Activated naive CD4-positive, alpha-beta T cell treated with anti-CD3 and anti-CD28 coated beads, Interleukin-2, amount 50 U/mL, for 72 hours (primary cell): ENCODE measurements at places on chromosomes 13 and 19. TPM values are rescaled to one million over a fixed set of nuclear protein-coding genes. Genes with fewer than 3 reads are reported as not detected.

DNA sequence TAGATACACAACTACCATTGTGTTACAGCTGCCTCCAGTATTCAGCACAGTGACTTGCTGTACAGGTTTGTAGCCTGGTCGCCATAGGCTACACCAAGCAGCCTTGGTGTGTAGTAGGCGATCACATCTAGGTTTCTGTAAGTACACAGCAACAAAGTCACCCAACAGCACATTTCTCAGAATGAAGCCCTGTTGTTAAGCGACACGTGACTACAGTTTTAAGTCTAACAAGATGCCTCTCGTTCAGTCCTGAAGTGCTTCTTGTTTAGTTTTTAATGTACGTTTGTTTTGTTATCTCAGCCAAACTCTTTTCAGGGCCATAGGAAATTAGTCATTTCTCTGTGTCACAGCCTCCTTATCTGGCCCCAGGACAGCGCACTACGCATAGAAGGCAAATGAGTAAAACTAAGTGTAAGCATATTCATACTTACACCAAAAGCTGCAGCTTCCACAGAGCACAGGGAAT is 50.0 kb upstream of the GPR183 start:
- DNase-seq = peak; percentile 62

DNA sequence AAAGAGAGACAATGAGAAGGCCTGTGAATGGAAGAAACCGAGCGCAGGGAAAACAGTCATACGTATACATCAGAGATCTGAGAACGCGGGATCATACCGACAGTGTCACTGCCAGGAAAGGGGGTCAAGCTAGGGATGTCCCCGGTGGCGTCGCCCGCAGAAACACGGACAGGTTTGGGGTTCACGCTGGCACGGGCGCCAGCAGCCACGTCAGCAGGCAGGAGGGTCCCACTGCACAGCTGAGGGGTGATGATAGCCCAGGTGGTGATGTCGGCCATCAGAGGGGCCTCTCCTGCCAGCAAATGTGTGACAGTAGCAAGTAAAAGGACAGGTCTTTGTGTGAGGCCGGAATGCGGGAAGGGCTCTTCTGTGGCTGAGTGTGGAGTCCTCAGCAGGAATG is 3.4 kb upstream of the ZNF229 start:
- DNase-seq = no peak

DNA sequence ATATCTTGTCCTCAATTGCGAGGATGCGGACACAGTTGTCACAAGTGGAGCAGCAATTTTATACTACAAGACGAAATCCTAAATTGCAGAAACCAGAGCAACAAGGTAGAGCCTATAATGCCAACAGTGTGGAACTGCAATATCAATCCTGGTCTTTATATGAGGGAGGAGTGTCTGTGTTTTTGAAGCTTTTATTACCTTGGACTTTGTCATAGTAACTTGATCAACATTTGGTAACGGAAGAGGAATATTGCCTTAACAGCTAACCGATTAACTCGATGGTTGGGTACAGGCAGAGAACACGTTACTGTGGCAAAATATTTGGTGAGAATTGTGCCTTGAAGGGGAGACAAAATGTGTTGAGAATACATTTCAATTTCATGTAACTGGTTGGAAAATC is 661.5 kb downstream of the FGF9 start:
- DNase-seq = no peak

DNA sequence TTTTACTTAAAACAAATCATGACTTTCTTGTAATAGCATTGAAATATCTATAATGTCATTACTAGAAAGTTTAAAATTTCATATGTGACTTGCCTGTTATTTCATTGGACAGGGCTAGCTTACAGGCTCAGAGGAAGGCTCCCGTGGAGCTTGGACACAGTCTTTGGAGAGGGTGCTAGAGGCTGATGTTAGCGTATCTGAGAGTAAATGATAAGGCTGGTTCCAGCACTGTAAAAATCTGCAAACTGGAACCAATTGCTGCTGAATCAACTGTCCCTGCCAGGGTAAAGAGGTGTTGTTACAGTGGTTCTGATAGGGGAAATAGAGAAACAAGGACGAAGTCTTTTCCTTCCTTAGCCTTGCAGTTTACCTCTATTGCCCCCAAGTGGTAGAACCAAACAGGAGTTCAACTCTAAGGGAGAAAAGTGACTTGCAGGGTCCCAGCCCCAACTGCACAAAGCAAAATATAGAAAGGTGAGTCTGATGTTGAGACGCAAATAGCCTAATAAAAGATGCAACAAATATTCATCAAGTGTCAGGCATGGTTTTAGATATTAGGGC is 901.7 kb downstream of the DIAPH3 start:
- no peak for DNase-seq

- DNase-seq = no peak
These were observed 18.9 kb downstream of the SPATA13 start for GRCh38 chr13:24179486-24179850.

GRCh38 chr19:51097796-51098195 is 10.4 kb downstream of the CTU1 start:
- DNase-seq = no peak

- DNase-seq = no peak
These were observed 276.9 kb upstream of the SGCG start for GRCh38 chr13:22903925-22904324.

GRCh38 chr13:30341815-30342570 is 34.6 kb upstream of the KATNAL1 start:
- DNase-seq = no peak

DNA sequence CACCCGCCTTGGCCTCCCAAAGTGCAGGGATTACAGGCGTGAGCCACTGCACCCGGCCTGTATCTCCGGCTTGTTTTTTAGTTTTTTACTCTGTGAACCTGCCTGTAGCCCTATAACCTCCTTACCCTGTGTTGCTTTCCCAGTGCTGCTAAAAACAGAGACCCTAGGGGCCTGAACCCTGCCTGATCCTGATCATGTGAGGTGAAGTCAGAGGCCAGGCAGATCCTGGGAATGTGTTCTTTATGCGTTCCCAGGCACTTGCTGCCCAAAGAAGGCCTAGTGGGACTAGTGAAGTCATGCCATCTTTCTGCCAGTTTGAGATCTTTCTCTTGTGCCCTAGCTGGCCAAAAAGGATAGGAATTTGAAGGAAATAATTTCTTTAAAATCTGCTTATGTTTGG is 4.6 kb downstream of the UBA2 start:
- DNase-seq = no peak

DNA sequence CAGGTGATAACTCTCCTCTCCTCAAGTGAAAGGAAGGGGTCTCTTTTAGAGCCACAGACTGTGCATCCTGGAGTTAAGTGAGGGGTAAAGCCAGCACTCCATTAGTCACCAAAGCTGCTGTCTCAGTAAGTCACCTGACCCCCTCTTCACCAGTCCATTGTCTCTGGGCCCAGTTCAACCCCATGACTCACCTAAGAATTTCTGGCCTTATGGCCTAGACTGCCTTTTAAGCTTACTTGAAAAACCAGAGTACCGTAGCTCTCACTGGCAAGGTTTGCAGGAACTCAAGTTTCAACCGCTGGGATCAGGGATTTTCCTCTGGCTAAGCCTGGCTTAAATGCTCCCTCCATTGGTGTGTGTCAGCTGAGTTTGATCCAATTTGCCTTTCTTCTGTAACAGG is 23.4 kb upstream of the EID2 start:
- no peak for DNase-seq

GRCh38 chr19:2733930-2734588 is 5.8 kb downstream of the SLC39A3 start:
- DNase-seq = no peak

DNA sequence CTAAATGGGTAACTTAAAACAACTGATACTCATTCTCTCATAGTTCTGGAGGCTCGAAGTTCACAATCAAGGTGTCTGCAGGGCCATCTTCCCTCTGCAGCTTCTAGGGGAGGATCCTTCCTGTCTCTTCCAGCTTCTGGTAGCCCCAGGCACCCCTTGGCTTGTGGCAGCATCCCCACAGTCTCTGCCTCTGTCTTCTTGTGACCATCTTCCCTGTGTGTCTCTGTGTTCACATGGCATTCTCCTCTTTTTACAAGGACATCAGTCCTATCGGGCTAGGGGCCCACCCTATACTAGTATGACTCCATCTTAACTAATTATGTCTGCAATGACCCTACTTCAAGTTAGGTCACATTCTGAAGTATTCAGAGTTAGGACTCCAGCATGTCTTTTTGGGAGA is 73.5 kb downstream of the ANKRD10 start:
- no peak for DNase-seq

- no peak for DNase-seq
These were observed 34.1 kb downstream of the PSG5 start for GRCh38 chr19:43152214-43152613.

GRCh38 chr19:30842926-30843325 is 470.7 kb downstream of the ZNF536 start:
- DNase-seq = no peak

DNA sequence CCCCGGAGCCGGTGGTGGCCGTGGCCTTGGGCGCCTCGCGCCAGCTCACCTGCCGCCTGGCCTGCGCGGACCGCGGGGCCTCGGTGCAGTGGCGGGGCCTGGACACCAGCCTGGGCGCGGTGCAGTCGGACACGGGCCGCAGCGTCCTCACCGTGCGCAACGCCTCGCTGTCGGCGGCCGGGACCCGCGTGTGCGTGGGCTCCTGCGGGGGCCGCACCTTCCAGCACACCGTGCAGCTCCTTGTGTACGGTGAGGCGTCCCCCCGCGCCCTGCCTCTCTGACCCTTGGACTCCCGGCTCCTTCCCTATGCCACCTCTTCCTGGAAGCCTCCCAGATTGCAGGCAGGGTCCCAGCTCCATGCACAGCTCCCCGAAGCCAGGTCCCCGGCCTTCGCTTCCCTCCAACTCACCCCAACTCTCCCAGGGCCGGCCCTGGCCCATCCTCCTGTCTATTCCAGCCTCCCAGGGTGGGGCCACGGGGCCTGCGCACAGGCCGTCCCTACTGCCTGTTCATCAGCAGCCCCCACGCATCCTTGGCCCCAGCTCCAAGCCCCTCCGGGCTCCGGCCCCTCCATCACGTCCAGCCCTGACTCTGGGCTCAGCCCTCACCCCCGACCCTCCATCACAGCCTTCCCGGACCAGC is 1.7 kb downstream of the MADCAM1 start:
- DNase-seq = no peak

DNA sequence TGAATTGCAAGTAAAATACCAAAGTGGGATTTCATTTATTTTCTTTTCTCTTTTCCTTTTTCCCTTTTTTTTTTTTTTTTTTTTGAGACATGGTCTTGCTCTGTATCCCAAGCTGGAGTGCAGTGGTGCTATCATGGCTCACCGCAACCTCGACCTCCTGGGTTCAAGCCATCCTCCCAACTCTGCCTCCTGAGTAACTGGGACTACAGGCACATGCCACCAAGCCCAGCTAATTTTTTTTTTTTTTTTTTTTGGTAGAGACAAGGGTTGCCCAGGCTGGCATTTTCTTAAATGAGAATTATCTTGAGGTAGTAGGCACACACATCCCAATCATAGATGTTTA is 68.5 kb upstream of the GPR183 start:
- DNase-seq = no peak

DNA sequence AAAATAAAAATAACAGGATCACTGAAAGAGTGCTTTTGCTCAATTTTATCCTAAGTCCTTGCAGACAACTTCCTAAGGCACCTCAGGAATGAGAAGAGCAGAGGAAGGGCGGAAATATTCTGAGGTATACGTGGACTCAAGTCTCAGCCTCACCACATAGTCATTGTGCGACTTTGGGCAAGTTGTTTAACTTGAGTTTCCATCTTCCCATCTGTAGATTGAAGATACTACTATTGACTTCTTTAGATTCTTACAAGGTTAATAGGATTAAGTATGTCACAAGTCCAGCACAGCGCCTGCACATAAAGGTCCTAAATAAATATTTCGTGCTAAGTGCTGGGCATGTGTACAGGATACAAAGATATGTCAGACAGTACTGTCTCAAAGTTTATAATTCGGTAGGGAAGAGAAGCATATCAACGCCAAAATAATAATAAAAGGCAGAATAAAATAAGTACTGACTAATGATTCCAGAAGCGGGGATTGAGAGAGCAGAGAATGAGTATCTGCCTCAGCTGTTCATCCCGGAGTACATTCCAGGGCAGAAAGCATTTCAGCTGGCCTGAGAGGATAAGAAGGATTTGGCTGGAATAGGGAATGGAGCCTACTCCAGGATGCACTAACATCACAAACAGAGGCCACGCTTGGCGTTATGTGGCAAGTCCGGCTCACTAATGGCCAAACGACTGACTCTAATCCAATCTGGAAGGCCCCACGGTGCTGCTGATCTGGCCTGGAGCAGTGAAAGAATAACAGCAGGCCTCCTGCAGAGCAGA is 139.7 kb downstream of the FLT1 start:
- DNase-seq = no peak

DNA sequence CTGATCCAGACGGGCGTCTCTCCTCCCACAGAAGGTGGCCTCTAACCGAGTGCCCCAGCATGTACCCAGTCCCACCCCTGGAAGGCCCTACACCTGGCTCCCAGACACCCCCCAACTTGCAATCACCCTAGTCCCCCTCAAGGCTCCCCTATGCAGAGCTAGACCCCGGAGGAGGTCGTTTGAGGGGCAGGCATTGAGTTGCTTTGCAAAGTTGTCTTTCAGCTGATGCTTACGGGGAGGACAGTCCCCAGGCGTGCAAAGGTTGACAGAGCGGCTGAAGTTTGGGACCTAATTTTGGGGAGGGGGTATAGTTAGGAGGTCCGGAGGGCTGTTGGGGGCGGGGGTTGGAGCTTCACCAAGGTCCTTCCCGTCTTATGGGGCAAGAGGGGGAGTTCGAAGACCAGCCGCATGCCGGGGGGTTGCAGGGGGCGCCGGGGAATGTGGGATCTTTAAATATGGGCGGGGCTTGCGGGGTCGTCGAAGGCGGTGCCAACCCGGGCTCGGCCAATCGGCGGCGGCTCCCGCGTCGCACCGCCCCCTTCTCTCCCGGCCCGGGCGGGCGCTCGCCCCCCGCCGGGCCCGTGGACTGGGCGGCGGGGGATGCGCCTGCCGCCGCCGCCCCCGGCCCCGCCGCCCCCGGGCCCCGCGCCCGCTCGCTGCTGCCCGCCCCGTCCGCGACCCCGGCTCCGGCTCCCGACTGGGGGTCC is at the start of gene KCNN1:
Gene KCNN1, plus strand, starts transcription at position 558 of the 707 bp plus-strand sequence. CDS start 6,782 bp downstream, outside the sequence.
- DNase-seq = no peak

The MZF1 gene
- total RNA-seq = 22.1 TPM

The CYP4F3 gene
- 0.18 TPM for total RNA-seq

The OR7C1 gene
- total RNA-seq = not detected

The CYSLTR2 gene
- total RNA-seq = 3.0 TPM

The ZNF441 gene
- 2.8 TPM for total RNA-seq

The SYMPK gene
- total RNA-seq = 85.8 TPM

The DPF1 gene
- total RNA-seq = not detected

The PTH2 gene
- total RNA-seq = not detected

The CPAMD8 gene
- total RNA-seq = 0.19 TPM

The PINLYP gene
- 9.0 TPM for total RNA-seq
